ENCODE measurements at places on chromosomes 1 and 21.

GRCh38 chr1:206687915-206688442 lies 3.3 kb downstream of the MAPKAPK2 start:
- peak; percentile 14 for DNase-seq

DNA sequence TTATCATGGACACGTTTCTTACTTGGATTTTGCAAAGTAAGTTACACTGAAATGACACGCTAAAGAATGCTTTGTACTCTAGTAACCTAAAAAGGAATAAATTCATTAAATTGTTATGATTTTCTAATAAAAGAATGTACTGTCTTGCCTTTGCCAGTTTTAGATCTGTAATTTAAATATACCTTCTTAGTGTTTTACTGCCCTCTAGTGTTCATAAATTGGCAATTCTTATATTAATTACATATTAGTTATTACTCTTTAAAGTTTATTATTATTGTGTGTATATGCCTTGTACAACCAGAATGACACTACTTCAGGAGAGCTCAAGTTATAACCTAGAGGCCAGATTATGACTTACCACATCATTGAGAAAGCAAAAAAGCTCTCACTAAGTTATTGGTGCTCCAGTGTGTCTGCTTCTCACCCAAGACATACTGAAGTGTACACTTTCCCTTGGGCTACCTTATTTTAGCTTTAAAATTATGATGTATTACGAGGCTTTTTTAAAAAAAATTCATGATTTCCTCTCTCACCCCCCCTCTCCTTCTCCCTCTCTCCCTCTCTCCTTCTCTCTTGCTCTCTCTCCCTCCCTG lies 169.9 kb downstream of the HS2ST1 start:
- no peak for DNase-seq

DNA sequence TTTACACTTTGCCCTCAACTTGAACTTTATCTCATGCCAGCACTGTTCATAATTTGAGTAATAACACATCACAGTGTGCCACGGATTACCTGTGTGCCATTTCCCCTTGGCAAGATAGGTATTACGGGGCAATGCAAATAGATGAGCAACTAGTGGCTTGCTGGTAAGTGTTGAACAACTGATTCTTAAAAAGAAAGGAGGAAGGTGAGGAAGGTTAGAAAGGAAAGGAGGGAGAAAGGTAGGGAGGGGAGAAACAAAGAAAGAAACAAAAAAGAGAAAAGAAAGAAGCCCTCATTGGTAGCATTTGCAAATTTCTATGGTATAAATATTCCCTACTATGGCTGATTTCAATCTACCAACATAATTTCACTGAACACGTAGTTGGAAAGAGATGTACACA lies 118.2 kb upstream of the OLIG2 start:
- DNase-seq, result no peak

DNA sequence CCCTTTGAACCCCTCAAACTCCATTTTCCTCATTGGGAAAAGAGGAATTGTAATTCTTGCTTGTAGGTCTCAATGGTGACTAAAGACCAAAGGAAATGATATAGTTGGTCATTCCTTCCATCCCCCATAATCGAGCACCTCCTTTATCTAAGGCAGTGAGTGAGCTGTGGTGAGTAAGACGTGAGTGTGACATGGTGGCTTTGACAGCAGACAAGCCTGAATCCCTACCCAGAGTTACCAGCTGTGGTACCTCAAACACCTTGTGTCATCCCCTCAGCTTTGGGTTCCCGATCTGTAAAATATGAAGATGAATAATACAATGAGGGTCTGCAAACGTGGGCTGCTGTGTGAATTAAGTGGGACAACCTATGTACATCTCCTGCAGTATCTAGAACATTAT lies 8.4 kb downstream of the TRAF5 start:
- no peak for DNase-seq

DNA sequence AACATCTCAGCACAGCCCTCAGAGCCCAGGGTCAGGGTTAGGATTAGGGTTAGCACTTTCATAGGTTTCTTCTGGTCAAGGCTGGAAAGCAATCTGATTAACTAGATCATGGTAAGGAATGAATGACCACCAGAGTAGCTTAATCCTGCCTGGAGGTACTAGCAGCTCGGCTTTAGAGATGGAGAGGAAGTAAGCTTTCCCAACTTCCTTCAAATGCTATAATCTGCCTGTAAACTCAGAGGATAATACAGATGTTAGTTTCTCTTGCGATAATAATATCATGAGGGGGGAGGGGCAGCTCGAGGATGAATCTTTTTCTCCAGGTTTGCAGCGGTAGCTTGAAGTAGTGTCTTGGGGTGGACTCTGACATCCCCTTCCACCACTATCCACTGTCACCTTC lies 194.9 kb downstream of the HIVEP3 start:
- DNase-seq, result no peak

DNA sequence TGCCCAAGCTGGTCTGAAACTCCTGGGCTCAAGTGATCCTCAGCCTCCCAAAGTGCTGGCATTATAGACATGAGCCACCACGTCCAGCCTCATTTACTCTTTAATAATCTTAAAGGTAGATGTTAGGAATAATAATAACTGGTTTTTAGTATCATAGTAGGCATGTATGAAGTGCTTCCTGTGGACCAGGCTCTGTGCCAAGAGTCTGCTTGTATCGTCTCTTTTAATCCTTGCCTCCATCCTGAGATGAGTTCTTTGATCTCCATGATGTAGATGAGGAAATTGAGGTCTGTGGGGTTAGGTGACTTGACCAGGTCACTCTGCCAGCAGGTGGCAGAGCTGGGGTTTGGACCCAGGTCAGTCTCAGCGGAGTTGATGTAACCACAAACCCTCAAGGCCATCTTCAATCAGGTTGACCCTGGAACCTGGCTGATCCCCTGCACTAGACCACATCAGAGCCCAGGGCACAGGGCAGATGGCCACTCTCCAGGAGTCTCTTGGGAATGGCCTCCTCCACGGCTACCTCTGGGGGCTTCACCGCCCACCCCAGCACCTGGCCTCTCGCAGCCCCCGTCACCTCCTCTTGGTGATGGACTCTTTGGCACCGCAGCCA lies 11.3 kb downstream of the EFHD2 start:
- DNase-seq, result no peak

DNA sequence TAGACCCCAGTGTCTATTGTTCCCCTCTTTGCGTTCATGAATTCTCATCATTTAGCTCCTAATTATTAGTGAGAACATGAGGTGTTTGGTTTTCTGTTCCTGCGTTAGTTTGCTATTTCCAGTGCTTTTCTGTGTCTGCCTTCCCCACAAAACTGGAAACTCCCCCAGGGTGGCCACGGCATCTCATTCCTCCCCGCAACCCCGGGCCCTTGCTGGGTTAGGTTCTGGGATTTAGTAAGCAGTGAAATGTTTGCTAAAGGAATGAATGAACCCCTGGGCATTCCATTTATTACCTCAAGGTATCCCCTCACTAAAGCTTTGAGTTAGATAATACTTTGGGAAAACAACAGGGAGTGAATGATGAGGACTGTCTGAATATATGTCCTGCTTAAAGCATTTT lies 142.9 kb downstream of the GLUL start:
- DNase-seq, result no peak

- DNase-seq, result peak; percentile 60
These were observed 12.0 kb downstream of the ALDH9A1 start for GRCh38 chr1:165686121-165686970.

DNA sequence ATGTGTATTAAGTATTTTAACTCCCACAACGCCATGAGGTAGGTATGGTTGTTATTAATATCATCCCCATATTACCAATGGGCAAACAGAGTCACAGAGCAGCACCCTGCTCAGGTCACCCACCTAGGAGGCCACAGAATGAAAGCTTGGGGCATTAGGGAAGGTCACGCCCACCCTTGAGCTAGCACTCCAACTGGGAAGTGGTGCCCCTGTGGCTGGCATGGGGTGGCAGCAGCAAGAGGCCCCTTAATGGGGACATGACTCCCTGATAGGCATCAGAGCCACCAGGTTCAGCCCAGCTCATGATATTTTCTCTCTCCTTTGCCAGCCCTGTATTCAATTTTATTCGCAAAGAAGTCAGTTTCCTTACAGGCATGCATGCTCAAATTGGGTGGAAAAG lies 90.6 kb downstream of the DMRTB1 start:
- DNase-seq, result no peak

- DNase-seq, result no peak
These were observed 40.8 kb upstream of the PRRX1 start for GRCh38 chr1:170623171-170623570.

GRCh38 chr1:79568411-79568810 lies 561.9 kb upstream of the ADGRL4 start:
- DNase-seq, result no peak

DNA sequence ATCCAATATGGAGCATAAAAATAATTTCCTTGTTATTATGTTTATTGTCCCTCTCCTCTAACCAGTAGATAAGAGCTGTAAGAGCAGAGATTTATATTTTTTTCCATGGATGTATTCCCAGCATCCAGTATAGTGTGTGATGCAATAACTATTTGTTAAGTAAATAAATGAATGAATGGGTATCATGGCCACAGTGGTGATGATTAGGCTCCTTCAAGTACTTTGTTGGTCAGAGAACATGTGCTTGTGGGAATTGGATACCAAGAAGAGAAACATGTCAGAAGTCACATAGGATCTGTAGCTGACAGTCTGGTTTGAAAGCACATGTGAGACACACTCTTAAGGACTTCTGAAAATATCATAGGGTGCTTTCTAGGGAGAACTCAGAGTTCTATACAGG lies 588.5 kb downstream of the AGBL4 start:
- DNase-seq, result no peak

DNA sequence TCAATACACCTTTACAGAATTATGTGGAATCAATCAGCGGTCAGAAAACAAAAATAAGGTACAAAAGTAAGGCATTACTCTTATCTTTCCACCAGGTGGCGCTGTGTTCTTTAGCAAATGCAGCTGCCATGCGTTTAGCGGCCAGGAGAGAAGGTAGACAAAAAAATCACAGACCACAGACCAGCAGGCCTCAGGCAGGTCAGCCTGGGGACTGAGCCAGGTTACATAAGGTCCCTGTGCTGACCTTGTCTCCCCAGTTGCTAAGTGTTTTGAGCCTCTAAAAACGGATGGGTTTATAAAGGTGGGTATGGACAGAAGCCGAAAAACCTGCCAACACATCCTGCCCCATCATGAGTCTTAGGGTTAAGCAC lies 2.8 kb downstream of the RGS16 start:
- peak; percentile 70 for DNase-seq

- no peak for DNase-seq
These were observed 49.2 kb downstream of the ASH1L start for GRCh38 chr1:155513300-155513916.

- DNase-seq, result no peak
These were observed 7.9 kb upstream of the PHGDH start for GRCh38 chr1:119703666-119704450.

DNA sequence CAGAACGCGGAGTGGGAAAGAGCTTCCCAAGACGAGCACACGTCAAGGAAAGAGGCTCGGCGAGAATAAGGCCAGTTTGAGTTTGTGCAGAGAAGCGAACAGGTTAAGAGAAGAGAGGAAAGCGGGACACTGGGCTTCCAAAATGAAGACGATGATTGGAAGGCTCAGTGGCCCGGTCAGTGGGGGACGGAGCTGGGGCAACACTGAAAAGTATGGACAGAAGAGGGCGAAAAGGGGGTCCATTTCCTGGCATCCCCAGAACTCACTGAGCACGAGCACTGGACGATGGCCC lies 258 bp downstream of the CCT3 start:
- no peak for DNase-seq

GRCh38 chr1:180185281-180185680 lies 30.6 kb downstream of the QSOX1 start:
- no peak for DNase-seq

DNA sequence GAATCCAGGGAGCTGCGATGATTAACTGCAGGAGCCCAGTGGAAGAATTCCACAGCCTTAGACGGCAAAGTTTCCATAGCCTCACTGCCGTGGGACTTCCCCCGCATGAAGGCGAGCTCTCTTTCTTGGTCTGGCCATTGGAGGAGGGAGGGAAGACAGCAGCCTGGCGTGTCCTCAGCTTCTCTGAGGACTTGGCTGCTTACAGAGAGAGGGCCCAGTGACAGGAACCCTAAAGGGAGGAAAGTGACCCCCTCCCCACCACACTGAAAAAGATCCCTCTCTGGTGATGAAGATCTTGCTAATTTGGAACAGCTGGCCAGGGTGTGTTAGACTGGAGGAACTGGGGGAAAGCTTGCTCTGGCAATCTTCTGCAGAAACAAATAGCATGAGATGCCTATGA lies 41.0 kb downstream of the ATP2B4 start:
- no peak for DNase-seq

DNA sequence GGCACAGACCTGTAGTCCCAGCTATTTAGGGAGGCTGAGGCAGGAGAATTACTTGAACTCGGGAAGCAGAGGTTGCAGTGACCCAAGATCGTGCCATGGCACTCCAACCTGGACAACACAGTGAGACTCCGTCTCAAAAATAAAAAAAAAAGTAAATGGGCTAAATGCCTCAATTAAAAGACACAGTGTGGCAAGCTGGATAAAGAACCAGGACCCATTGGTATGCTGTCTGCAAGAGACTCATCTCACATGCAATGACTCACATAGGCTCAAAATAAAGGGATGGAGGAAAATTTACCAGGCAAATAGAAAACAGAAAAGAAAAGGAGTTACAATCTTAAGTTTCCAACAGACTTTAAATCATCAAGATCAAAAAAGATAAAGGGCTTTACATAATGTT lies 40.3 kb downstream of the ACBD6 start:
- DNase-seq, result no peak

- no peak for DNase-seq
These were observed 24.8 kb downstream of the ST6GALNAC5 start for GRCh38 chr1:76891931-76892622.

GRCh38 chr21:29287383-29287782 lies 11.3 kb upstream of the BACH1 start:
- DNase-seq, result no peak

GRCh38 chr1:148362626-148363438 lies 120.3 kb downstream of the PPIAL4G start:
- DNase-seq, result no peak

GRCh38 chr1:85806236-85806965 lies 98.2 kb upstream of the ZNHIT6 start:
- no peak for DNase-seq

DNA sequence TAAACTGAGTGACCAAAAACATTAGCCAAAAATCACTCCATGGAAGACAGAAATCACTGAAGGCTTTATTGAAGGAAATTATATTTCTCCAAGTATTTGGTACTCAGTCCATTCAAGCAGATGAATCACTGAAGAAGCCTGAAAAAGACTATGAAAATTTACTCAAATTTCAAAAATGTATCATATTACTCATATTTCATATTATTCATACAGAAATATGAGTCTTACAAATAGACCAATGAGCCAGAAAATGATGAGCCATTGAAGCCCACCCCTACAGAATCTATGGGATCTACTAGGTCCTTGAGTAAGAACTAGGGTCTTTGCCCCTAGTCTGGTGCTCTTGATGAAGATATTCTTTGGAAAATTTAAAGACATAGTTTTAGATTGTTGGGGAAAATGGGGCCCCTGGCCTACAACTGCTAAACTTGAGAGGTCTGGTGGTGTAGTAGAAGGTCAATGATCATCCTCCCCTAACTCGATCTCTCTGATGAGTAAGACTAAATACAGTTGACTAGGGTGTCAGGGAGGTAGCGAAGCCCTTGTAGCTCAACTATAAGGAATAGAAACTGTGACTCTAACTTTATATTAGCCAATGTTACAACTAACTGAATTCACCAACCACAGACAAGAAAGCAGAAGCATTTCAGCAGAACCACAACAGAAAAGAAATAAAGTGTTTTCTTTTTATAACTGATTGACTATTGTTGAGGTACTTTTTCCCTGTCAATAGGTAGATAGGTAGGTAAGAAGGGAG lies 81.0 kb downstream of the NOTCH2 start:
- no peak for DNase-seq
